ENCODE measurements at places on chromosomes 11 and 22.
A peak's percentile ranks its signal among the peaks of the same experiment; 100 is the strongest.

GRCh38 chr11:1484695-1485503, 1.7 kb downstream of the MOB2 start:
- DNase-seq: no peak

DNA sequence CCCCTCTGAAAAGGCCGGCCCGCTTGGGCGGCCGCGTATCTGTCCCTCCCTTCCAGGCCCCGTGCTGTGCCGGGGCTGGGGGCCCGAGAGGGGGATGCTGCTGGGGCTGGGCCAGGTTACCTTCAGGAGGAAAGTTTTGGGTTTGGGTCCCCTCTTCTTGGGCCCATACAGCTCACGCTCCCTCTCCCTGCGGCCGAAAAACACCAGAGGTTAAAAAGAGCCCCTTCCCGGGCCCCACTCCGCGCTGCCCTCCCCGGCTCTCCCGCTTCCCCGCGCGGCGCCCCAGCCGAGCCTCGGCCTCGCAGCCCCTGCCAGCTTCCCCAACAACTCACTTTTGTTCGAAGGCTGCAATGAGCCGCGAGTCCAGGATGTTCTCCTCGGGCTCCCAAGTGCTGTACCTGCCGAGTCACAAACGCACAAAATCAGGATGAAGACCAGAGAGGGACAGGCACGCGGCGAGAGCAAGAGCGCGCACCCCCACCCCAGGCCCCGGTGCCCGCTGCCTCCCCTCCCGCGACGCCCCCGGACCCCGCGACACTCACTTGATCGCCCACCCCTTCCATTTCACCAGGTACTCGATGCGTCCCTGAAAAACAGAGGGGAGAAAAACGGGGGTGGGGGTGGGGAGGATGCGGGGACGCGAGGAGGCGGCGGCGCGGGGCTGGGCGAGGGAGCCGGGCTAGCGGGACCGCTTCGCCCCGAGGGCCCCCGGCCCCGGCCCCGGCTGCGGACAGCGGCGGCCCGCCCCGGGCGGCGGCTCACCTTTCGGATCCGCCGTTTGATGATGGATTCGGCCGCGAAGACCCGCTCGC, 450 bp downstream of the CBX6 start:
- no peak for DNase-seq

- DNase-seq: no peak
Measured at GRCh38 chr22:48663297-48663696, 1164.4 kb downstream of the BRD1 start.

DNA sequence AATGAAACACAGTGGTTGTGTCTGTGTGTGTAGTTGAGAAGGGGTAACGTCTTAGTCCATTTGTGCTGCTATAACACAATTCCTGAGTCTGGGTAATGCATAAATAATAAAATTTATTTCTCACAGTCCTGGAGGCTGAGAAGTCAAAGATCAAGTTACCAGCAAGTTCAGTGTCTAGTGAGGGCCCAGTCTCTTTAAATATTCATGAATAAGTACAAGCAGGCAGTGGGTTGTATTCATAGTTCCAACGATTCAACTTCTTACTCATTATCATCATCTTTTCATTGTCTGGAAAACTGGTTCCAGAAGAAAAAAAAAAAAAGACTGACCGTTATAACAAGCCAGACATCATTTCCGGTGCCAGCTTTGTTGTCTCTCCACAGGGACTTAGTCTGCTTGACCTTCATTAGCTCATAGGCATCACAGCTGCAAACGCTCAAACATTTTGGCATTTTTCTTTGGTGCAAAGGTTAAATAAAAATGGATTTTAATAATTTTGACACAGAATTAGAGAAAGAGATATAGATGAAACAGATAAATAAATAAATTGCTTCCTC, 1297.5 kb downstream of the LRRC4C start:
- peak; percentile 19 for DNase-seq

- DNase-seq: no peak
Measured at GRCh38 chr11:44518968-44519550, 46.4 kb upstream of the CD82 start.

- no peak for DNase-seq
Measured at GRCh38 chr11:115471367-115471766, 32.8 kb downstream of the CADM1 start.

DNA sequence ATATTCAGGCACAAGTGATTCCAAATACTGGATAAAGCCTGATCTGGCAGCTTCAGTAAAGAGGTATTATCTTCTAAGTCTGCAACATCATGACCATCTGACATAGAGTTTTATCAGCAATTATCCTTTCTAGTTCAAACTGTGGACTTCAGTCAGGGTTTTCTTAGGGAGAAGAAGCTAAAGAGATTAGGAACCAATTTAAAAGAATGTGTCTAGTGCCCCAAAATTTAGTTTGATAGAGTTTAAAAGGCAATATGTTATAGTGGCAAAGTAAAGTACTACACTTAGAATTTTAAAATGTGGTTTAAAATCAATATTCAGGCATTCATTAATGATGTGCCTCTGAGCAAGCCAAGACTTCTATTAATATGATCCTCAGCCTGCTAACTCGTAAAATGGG, 5.4 kb downstream of the PAK1 start:
- DNase-seq: no peak

DNA sequence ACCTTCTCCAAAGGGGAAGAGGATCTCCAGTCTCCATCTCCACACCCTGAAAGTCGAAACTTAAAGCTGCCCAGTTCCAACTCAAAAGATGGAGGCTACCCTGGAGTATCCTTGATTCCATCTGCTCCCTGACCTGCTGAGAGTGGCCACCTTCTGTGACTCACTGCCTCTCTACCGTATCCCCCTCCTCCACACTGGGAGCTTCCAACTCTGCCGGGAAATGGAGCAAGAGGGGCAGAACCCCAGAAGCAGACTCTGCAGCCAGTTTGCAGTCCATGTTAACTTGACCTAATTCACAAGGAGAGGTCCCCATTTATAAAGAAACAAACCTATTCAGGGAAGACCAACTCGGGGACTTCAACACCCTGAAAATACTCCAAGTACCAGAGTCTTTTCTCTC, 22.0 kb upstream of the IRAG1 start:
- DNase-seq: no peak

DNA sequence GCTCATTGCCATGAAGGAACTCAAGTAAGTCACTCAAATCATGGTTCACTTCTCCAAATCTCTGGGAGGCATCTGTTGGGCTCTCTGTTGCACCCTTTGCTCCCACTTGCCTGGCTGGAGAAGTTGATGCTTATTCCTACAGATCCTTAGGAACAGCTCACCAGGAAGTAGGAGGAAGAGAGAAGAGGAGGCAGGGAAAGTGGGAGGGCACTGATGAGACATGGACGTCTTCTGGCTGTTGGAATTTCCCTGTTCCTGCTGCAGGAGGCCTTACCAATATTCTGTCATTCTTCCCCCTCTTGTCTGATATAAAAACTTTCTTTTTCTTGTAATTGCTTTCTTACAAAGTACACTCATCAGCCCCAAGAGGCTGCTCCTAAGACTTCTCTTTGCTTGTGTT, 13.6 kb downstream of the POLR2F start:
- no peak for DNase-seq

- DNase-seq: no peak
Measured at GRCh38 chr11:298406-299065, 790 bp downstream of the IFITM5 start.

DNA sequence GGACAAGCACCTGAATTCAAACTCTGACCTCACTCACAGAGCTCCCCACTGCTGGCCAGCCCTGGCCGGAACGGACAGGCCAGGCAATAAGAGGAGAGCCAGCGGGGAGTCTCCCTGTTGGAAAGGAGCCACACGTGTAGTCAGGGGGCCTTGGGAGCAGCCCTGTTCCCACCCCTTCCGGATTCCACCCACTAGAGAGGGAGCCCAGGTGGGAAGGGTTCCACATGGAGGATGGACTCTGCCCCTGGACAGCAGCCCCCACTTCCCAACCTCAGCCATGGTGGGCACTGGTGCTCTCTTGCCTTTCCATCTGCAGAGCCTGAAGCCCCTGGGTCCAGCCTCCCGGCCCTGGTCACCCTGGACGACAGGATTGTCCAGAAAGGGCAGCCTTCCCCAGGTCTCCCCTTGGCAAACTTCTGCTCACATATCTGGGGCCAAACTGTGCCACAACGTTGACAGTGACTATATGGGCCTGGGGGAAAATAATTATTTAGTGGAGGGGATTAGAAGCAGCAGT, 7.5 kb upstream of the APOBEC3A start:
- DNase-seq: no peak

- DNase-seq: no peak
Measured at GRCh38 chr22:46163557-46163888, 13.2 kb downstream of the PPARA start.
